ENCODE measurements at places on chromosomes 5 and 9.

DNA sequence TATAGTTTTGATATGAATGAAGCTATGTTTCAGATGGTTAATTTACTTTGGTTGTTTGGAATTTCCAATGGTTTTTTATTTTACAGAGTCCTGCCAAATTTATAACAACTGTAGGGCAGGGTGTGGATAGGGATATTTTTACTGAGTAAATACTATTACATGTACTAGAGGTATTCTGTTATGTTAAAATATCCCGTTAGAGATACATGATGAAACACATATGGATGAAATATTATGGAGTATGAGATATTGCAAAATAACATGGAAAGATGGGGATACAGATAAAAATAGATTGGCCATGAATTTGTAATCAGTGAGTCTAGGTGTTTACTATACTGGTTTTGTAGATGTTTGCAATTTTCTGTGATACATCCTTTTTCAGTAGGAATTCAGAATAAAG lies 76.7 kb downstream of the RAB24 start:
- no peak for DNase-seq

GRCh38 chr5:14301186-14301585 lies 158.0 kb downstream of the TRIO start:
- no peak for DNase-seq

GRCh38 chr5:154480847-154481246 lies 2.8 kb upstream of the HAND1 start:
- no peak for DNase-seq

GRCh38 chr5:79893485-79893884 lies 97.6 kb downstream of the MTX3 start:
- DNase-seq: no peak

Data from fibroblast of skin of right biceps (primary cell).